Subcutaneous adipose tissue (tissue), 4 donors: ENCODE measurements at places on chromosomes 13 and 19. TPM values are rescaled to one million over a fixed set of nuclear protein-coding genes. Genes with fewer than 3 reads are reported as not detected.

DPF1 gene
- not detected for total RNA-seq

FBXO17 gene
- 88.7 TPM for total RNA-seq

ZNF439 gene
- total RNA-seq = 4.1 TPM

NAPSA gene
- total RNA-seq = 0.66 TPM

TLE6 gene
- total RNA-seq = not detected

FXYD3 gene
- not detected for total RNA-seq

NLRP7 gene
- not detected for total RNA-seq

CFD gene
- 1,847 TPM for total RNA-seq

SPINT2 gene
- 46.7 TPM for total RNA-seq

SBK3 gene
- total RNA-seq = not detected

FBXO27 gene
- total RNA-seq = 11.0 TPM

ZSCAN22 gene
- total RNA-seq = 3.4 TPM

TMPRSS9 gene
- not detected for total RNA-seq

NFKBIB gene
- total RNA-seq = 6.5 TPM

REX1BD gene
- 128 TPM for total RNA-seq

PSG6 gene
- total RNA-seq = not detected

SLC35E1 gene
- total RNA-seq = 38.1 TPM

CCDC169 gene
- total RNA-seq = 0.51 TPM

COG3 gene
- total RNA-seq = 32.1 TPM

UTP14C gene
- 19.6 TPM for total RNA-seq

ZNF284 gene
- 1.8 TPM for total RNA-seq

ZNF43 gene
- 18.1 TPM for total RNA-seq

NLRP11 gene
- total RNA-seq = not detected
